Hepatic stellate cell (primary cell): ENCODE measurements at places on chromosomes 3 and 15.

- DNase-seq, result peak; percentile 71
Measured at GRCh38 chr3:11060500-11061251, 68.1 kb downstream of the SLC6A1 start.

GRCh38 chr15:40845036-40845435, 1.2 kb downstream of the SPINT1 start:
- DNase-seq, result no peak

- DNase-seq, result peak; percentile 86
Measured at GRCh38 chr15:99708563-99708962, 24.7 kb downstream of the LYSMD4 start.

DNA sequence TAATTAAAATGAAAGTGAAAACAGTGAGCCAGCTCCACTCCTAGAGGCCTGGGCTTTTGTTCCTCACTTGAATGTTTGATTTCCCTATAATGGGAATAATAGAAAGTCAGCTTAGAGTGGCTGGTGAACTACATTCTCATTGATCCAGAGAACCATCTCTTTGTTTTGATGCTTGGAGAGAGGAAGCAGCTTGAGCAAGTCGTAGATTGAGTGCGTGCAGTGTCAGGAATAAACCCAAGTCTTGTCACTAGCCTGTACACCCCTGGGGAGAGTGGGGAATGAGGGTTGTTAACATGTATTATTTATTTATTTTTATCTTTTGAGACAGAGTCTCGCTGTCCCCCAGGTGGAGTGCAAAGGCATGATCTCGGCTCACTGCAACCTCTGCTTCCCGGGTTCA, 885 bp upstream of the LSG1 start:
- DNase-seq, result no peak

GRCh38 chr15:37057256-37057655, 43.1 kb downstream of the MEIS2 start:
- no peak for DNase-seq

DNA sequence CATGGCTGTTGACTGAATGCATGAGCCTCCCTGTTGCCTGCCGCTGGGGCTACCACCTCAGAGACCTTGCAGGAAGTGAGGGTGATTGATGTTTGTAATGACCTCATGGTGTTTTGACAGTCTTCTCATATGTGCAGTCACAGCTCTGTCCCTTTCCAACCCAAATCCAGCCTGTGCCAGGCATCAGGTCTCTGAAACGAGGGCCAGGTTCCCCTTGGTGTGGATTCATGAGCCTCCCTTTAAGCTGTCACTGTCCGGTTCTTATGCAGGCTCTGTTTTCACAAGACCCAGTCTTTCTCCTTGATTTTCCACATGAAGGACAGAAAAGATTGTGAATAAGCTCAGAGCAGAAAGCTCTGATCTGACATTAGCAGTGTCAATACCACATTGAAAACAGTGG, 43.1 kb downstream of the CEMIP start:
- no peak for DNase-seq

GRCh38 chr3:107641572-107642307, 119.0 kb downstream of the BBX start:
- no peak for DNase-seq
